Astrocyte (in vitro differentiated cells and primary cell): ENCODE measurements at places on chromosomes 3 and 15.

DNA sequence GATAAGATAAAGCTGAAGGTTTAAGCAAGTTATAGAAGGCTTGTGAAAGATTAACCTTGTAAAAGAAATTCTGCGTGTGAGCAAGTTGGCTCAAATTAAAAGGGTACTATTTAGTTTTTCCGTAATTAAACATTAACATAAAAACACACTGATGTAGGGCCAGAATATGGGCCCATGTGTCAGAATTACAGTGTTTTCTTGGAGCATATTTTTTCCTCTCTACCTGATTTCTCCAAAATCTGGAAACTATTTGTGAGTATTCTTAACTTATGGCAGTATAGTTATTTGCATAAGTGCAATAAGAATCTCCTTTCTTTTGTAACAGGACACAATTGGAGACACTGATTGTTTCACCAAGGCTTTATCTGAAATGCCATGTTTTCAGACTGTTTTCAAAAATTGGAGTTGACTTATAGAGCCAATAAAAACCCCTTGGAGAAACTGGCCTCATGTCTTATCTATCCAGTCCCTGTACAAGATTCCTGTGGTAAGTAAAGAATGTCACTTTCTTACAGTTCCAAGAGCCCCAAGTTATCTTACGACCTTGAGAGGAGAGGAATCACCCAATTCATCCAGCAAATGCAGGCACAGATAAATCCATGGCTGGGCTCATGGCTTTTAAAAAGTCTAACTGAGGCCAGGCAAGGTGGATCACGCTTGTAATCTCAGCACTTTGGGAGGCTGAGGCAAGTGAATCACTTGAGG is 47.8 kb upstream of the P2RY1 start:
- no peak for DNase-seq

GRCh38 chr3:125110016-125110875 is 54.4 kb upstream of the HEG1 start:
- DNase-seq, result peak; percentile 99

GRCh38 chr15:41980654-41981323 is 8.4 kb upstream of the EHD4 start:
- no peak for DNase-seq

DNA sequence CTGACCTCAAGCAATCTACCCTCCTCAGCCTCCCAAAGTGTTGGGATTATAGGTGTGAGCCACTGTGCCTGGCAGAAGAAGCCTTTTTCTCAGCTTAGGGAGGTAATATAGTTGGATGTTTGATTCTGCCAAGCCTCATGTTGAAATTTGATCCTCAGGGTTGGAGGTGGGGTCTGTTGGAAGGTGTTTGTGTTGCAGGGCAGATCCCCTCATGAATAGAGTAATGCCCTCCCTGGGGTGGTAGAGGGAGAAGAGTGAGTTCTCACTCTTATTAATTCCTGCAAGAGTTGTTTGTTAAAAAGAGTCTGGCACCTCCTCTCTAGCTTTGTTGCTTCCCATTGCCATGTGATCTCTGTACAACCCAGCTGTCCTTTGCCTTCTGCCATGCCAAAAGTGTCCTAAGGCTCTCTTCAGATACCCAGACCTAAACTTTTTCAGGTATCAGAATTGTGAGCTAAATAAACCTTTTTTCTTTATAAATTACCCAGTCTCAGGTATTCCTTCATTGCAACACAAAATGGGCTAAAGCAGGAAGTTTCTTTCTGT is 16.4 kb downstream of the NECTIN3 start:
- no peak for DNase-seq

DNA sequence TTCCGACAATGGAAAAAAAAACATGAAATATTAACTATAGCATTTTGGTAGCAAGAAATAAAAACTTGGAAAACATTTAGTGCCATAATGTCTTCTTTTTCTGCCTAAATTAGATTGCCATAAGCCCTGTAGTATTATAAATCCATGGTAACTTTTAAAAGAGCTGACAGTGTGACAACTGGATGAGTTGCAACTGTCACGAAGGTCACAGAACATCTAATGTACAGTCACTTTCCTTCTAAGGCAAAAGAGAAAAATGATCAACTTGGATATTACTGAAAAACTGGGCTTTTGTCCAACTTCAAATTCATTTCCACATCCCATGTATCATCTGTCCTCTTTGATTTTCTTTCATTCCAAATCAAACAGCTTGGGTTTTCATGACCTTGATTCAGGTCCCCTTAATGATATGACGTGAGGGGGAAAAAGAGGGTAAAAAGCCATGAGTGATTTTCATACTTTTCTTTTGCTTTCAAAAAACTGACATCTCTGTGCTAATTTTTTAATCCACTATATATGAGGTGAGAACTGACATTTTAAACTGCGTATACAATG is 602 bp downstream of the CPB1 start:
- no peak for DNase-seq

DNA sequence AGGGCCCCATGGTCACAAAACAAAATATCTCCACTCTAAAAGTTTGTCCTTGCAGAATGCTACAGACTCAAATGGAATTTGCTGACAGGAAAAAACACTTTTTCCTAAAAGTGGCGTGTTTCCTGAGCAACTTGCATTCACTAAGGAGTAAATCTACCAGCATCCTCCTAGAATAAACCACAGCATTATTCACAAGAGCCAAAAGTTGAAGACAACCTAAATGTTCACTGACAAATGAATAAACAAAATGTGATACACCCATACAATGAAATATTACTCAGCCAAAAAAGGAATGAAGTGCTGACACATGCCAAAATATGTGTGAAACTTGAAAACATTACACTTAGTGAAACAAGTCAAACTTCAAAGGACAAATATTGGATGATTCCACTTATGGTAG is 28.9 kb downstream of the ITGB5 start:
- DNase-seq, result peak; percentile 76

- no peak for DNase-seq
Measured at GRCh38 chr15:92696096-92696495, 40.5 kb upstream of the FAM174B start.

DNA sequence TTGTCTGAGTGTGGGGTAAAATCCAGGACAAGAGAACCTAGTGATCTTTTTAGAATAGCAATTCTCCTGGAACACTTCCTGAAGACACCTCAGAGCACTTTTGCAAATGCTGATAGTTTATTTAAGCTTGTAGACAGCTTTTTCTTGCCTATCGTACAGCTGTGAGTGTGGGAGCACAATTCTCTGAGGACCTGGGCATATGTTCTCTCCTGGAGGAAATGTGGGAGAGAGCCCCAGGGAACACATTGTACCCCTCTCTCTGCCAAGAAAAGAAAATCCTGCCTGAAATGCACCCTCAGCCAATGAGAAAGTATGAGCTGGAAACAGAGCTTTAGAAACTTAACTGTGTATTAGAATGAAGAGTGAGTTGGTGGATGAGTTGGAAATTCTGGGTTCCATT is 308.3 kb upstream of the SEMA6D start:
- no peak for DNase-seq

DNA sequence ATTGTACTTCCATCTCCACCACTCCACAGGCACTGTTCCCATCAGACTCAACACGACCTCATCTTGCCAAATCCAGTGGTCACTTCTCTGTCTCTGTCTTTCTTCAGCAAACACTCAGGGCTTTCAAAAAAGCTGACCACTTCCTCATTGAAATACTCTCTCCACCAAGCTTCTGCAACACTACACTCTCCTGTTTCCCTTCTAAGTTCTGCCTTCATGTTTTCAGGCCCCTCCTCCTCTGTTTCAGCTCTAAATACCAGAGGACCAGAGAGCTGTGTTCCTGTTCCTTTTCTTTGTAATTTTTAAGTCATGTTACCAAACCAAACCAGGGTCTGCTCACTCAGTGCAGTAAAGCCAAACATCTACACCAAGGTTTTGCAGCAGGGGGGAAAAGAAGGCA is 33.8 kb upstream of the ACP3 start:
- DNase-seq, result no peak

GRCh38 chr15:31458596-31459399 is 132.2 kb downstream of the KLF13 start:
- no peak for DNase-seq

DNA sequence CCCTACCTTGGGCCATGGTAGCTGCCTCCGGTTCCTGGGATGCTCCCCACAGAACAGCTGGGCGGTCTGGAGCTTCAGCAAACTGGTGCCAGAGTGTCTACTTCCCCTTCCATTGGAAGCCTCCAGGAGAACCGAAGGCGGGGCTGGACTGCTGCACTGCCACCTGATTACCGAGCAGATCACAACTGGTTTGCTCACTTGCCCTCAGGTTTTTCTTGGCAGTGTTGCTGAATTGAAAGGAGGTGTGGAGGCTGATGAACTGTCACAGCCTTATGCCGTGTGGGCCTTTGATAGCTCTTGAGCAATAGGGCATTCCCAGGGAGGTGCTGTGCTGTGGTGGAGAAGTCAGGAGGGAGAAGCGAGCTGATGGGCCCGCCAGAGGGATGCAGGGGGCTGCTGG is at the start of gene TGM5:
TSS of gene TGM5 (minus strand) at position 95 of the 400 bp plus-strand sequence. CDS start at position 16, 79 bp downstream.
- no peak for DNase-seq
